HCEC 1CT (cell line): ENCODE measurements at places on chromosomes 11 and 22.
A peak's percentile ranks its signal among the peaks of the same experiment; 100 is the strongest.

GRCh38 chr11:75782540-75783263 is 14.1 kb downstream of the DGAT2 start:
- DNase-seq = no peak

DNA sequence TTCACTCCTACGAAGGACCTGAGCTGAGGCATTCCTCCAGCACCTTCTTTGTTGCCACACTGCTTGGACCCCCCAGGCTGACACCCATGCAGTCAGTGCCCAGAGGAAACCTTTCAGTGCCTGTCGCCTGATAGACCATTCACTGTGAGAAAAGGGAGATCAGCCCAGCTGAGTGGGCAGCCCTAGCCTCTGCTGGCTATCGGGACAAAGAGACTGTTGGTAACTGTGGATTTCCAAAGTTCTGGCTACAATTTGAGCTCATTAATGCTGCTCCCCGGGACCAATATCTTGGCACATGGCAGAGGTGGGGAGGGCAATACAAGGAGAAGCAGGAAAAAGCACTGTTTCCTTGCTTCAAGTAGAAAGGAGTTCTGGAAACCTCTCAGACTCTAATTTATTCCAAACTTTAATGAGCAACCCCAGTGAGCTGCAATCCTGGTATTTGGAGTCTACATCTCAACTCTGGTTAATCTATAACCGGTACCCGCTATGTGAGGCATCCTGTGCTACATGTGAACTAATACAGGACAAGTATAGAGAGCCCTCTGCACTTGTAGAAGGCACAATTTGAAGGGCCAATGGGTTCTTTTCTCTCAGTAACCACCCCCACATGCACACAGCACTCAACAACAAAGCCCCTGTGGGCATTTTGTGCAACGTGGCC is 200.7 kb upstream of the NCAM1 start:
- no peak for DNase-seq

GRCh38 chr11:65066805-65067291 is 8.5 kb upstream of the NAALADL1 start:
- no peak for DNase-seq

DNA sequence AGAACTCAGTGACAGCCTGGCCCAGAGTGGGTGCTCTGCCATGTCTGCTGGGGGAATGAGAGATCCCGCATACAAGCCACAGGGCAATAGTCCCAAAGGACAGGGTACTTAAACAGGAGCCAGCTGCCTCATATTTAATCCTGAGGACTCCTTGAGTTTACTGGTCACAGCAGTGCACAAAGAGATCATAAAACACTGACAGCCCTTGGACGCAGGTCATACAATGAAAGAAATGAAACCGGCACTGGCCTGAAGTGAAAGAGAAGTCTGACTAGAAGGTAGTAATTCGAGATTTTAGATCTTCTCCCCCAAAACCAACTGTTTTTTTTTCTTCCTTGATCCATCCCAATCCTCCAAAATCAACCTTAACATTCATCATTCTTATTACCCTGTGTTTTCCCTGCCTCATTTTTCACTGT is 299.8 kb upstream of the SYN3 start:
- DNase-seq = no peak

- peak; percentile 47 for DNase-seq
Measured at GRCh38 chr11:72038491-72038890, 39.8 kb downstream of the IL18BP start.

DNA sequence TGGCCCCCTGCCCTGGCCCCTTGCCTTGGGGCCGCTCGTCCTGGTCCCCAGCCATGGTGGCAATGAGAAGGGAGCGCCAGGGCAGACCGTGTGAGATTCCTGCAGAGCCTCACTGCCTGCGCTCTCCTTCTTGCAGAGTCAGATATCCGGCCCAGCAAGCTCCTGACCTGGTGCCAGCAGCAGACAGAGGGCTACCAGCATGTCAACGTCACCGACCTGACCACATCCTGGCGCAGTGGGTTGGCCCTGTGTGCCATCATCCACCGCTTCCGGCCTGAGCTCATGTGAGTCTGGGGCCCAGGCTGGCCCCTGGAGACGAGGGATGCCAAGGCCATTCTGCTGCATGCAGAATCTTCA is 114.1 kb downstream of the MICAL2 start:
- DNase-seq = peak; percentile 2

- DNase-seq = peak; percentile 13
Measured at GRCh38 chr11:110337570-110338193, 41.3 kb upstream of the RDX start.

DNA sequence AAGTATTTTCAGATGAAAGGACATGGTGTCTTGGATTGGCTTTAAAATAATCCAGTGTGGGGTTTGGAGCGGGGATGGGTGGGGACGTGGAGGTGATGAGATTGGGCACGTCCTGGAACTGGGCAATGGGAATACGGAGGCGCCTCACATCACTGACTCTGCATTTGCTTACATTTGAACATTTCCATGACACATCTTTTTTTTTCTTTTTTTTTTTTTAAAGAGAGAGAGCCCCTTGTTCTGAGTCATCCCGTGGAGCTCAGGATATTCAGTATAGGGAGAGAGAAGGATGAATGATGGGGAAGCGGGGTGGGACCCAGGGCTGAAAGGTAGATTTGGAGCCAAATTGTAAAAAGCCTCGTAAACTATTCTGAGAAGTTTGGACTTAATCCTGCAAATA is 142.7 kb downstream of the FBXO7 start:
- no peak for DNase-seq

- DNase-seq = no peak
Measured at GRCh38 chr22:16819249-16819648, 6.0 kb downstream of the XKR3 start.

- no peak for DNase-seq
Measured at GRCh38 chr11:63874511-63874910, 35.6 kb downstream of the MARK2 start.

DNA sequence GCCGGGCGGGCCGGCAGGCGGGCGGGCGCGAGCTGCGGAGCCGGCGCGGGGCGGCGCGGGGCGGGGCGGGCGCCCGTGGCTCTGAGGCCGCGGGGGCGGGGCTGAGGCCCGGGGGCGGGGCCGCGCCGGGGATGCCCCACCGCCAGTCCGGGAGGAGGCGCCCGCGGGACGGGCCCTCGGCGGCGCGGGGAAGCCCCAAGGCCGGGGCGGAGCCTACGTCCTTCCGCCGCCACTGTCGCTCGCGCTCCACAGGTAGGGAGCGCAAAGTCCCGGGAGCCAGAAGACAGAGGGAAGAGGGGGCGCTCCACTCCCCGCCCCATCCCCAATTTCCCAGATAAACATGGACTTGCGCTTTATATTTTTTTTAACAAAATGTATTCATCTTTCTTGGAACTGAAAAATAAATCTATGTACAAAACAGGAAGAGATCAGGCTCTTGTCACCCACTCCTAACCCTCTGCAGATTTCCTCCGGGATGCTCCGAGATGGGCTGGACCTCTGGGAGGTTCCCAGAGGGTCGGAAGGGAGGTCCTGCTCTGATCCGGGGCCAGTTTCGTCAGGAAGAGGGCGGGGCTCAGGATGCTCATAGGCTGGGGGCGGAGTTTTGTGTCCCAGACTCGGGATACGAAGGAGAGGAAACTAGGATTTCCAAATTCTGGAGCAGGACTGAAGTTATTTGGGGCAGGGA is at the start of gene MAP4K2:
Gene MAP4K2, minus strand, starts transcription at position 57 of the 688 bp plus-strand sequence. CDS start 65 bp downstream, outside the sequence.
- DNase-seq = peak; percentile 83

GRCh38 chr11:28833670-28834069 is 725.5 kb downstream of the METTL15 start:
- peak; percentile 98 for DNase-seq

- DNase-seq = peak; percentile 65
Measured at GRCh38 chr11:65500387-65501185, 1.7 kb downstream of the MALAT1 start.

GRCh38 chr22:25134028-25134427 is 65.6 kb upstream of the CRYBB3 start:
- no peak for DNase-seq
